ENCODE measurements at places on chromosomes 4 and X.

- no peak for DNase-seq
- peaks cover 9% of the 10 kb centered on the region for H3K4me1 ChIP-seq
- no peak overlapping the region for H3K4me3 ChIP-seq
- no peaks in the 10 kb centered on the region for H3K36me3 ChIP-seq
- H3K27ac ChIP-seq = no peak overlapping the region
- H3K27me3 ChIP-seq = no peaks in the 10 kb centered on the region
Observed at GRCh38 chr4:10694828-10695209, 10.3 kb upstream of the CLNK start.

DNA sequence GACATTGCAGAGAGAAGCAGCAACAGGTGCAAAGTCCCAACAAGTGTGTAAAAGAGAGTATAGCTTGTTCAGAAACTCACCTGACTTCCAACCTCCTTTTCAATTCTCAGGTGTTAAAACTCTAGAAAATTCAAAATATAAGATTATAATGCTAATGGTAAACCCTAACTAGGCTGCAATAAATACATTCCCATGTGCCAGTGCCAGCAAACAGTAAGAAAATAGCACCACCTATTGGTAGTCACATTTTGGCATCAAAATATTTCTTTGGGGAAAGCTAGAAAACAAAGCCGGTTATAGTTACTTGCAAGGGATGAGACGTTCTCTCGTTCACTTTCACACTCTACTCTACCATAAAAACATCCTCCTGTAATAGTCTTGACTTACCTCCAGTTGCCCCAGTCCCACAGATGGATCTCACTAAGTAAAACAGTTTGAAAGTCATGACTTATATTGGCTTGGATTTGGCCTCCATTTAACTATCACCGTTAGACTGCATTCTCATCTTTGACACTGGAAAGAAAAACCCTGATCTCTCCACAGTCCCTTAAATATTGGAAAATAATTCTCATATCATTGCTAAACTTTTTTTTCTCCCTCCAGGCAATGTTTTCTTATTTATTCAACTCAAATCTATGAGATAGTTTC lies 9.6 kb downstream of the BMP3 start:
- H3K4me3 ChIP-seq = no peak overlapping the region
- no peak overlapping the region for H3K27ac ChIP-seq
- 0 out of 2 replicates have a peak, but pooled peaks cover 3% of the 10 kb centered on the region for H3K4me1 ChIP-seq
- DNase-seq = no peak

DNA sequence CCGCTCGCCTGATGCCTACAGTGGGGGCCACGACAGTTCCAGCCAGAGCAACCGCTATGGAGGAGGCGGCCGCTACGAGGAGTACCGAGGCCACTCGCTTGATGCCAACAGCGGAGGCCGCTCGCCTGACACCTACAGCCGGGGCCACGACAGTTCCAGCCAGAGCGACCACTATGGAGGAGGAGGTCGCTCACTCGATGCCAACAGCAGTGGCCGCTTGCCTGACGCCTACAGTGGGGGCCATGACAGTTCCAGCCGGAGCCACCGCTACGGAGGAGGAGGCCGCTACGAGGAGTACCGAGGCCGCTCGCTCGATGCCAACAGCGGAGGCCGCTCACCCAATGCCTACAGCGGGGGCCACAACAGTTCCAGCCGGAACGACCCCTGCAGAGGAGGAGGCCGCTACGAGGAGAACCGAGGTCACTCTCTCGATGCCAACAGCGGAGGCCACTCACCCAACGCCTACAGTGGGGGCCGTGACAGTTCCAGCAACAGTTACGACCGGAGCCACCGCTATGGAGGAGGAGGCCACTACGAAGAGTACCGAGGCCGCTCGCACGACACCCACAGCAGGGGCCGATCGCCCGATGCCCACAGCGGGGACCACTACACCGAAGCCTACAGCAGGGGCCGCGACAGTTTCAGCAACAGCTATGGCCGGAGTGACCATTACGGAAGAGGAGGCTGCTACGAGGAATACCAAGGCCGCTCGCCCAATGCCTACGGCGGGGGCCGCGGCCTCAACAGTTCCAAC lies 2.5 kb downstream of the RBMXL3 start:
- no peaks in the 10 kb centered on the region for H3K4me1 ChIP-seq
- H3K27ac ChIP-seq = no peak overlapping the region
- no peaks in the 10 kb centered on the region for H3K27me3 ChIP-seq
- DNase-seq = no peak

DNA sequence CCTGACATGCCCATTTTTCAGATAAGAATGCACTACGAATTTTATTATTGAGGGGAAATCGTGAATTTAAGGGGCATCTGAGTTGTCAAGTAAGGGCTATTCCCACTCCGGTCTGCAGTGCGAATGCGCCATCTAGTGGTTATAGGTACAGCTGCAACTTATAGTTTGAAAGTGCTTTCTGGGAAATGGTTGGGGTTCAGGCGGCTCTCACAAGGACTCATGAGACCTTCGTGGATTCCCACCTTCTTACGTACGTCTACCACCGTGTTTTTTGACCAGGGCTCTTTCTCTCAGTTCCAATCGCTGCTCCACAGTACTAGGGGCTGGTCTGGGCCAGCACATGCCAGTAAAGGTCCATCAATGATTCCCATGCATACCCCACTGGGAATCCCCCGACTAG lies 12.3 kb downstream of the MSL3 start:
- DNase-seq = peak; percentile 68
- peak overlapping the region; percentile 5 for H3K27ac ChIP-seq
- H3K4me3 ChIP-seq = no peak overlapping the region

DNA sequence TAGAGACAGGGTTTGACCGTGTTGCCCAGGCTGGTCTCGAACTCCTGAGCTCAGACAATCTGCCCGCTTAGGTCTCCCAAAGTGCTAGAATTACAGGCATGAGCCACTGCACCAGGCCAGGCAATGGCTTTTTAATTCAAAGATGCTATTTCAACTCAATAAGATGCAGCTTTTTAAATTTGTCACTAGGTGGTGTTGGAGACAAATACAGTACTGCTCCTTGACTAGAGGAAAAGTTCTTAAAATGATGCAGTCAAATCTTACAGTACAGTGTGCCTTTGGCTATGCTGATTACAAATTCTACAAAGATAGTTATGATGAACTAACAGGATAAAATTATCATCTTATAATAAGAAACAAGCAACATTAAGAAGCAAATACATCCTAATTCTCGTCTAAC lies 441.1 kb downstream of the KCNIP4 start:
- no peak for DNase-seq
- no peaks in the 10 kb centered on the region for H3K27me3 ChIP-seq
- H3K36me3 ChIP-seq = no peaks in the 10 kb centered on the region

DNA sequence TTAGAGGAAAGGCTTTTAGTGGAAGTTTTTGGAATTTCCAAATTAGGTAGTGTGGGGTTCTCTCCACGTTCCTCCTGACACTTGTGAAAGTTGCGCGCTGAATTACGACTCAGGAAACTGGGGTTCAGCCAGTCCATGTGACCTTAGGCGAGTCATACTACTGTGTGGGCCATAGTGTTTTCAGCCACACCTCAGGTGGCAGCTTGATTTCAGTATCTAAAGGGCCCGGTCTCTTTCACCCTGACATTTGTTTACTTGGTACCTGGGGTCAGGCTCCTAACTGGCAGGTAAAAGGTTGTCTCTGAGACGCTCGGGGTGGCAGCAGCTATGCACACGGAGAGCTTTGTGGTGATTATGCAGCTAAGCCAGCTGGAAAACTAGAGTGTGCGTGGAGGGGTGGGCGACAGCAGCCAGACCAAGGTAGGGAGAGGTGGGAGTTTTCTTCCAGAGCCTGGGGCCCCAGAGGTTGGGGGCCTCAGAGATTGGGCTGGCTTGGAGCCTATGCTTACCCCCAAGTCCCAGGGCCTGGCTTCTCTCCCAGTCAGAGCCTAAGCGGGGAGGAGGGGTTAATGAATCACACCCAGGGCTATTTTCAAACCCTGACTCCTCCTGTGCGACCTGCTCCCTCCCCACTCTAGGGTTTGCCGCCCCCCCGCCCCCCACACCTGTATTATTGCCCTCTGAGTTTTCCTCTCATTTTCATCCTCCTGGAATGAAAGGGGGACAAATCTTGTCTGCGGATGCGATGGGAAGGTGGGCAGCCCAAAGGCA lies 47.2 kb downstream of the STARD8 start:
- no peak for DNase-seq
- no peaks in the 10 kb centered on the region for H3K36me3 ChIP-seq
- H3K27me3 ChIP-seq = no peaks in the 10 kb centered on the region
- no peaks in the 10 kb centered on the region for H3K4me1 ChIP-seq
- H3K4me3 ChIP-seq = no peak overlapping the region
- no peak overlapping the region for H3K27ac ChIP-seq

DNA sequence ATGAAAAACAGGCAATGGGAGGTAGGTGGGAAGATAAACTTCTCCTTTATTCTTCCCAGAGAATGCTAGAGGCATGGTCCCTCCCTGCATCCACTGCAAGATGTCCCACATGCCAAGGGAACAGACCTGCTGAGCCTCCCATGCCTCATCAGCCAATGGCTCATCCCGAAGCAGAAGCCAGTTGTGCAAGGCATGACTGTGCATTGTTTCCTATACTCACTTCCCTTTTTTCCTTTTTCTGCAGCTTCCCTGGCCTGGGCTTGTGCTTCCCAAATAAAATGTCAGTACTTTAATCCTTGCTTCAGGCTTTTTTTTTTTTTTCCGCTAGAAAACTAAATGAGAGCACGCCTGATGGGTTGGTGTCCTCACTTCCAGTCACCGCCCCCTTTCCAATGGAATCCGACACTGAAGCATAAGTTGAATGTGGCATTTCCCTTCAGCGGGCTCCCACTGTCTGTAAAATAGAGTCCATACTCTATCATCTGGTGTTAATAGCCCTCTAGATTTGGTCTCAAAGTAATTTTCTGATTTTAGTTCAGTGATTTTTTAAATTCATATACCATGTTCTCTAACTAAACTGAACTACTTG lies 239.0 kb upstream of the JADE1 start:
- no peak for DNase-seq
- no peaks in the 10 kb centered on the region for H3K36me3 ChIP-seq
- H3K4me3 ChIP-seq = no peak overlapping the region
- no peaks in the 10 kb centered on the region for H3K4me1 ChIP-seq

DNA sequence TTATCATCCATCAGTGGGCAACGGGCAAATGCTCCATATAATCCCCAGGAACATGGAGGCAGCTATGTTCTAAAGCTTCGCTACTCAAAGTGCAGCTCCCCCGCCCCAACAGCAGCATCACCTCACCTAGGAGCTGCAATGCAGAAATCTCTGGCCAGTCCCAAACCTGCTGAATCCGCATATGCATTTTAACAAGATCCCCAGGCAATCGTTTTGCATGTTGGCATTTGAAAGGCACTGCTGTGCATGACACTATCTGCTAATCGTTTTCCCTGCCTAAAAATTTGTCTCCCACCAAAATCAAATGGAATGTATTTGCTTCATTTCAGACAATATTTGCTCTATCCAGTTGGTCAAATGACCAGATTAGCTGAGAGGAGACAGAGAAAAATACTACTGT lies 15.2 kb downstream of the ADGRG2 start:
- H3K27me3 ChIP-seq = no peaks in the 10 kb centered on the region
- H3K4me1 ChIP-seq = no peaks in the 10 kb centered on the region
- H3K27ac ChIP-seq = no peak overlapping the region
- no peak for DNase-seq
- no peak overlapping the region for H3K4me3 ChIP-seq

- H3K27ac ChIP-seq = no peak overlapping the region
- H3K4me1 ChIP-seq = no peaks in the 10 kb centered on the region
- no peak for DNase-seq
- H3K27me3 ChIP-seq = no peaks in the 10 kb centered on the region
Observed at GRCh38 chrX:9642270-9642995, 123.2 kb downstream of the GPR143 start.

- no peaks in the 10 kb centered on the region for H3K27me3 ChIP-seq
- H3K36me3 ChIP-seq = no peaks in the 10 kb centered on the region
- no peak overlapping the region for H3K4me3 ChIP-seq
- no peak for DNase-seq
- no peak overlapping the region for H3K27ac ChIP-seq
- no peaks in the 10 kb centered on the region for H3K4me1 ChIP-seq
Observed at GRCh38 chr4:113772319-113772718, 10.8 kb upstream of the CAMK2D start.

GRCh38 chr4:120071192-120071795 lies 4.6 kb upstream of the MAD2L1 start:
- no peaks in the 10 kb centered on the region for H3K36me3 ChIP-seq
- H3K27ac ChIP-seq = no peak overlapping the region
- H3K4me3 ChIP-seq = no peak overlapping the region

- no peak overlapping the region for H3K27ac ChIP-seq
- H3K4me1 ChIP-seq = no peaks in the 10 kb centered on the region
- no peak overlapping the region for H3K4me3 ChIP-seq
- no peak for DNase-seq
- H3K27me3 ChIP-seq = no peaks in the 10 kb centered on the region
Observed at GRCh38 chrX:64782923-64783322, 193.3 kb downstream of the ZC4H2 start.

DNA sequence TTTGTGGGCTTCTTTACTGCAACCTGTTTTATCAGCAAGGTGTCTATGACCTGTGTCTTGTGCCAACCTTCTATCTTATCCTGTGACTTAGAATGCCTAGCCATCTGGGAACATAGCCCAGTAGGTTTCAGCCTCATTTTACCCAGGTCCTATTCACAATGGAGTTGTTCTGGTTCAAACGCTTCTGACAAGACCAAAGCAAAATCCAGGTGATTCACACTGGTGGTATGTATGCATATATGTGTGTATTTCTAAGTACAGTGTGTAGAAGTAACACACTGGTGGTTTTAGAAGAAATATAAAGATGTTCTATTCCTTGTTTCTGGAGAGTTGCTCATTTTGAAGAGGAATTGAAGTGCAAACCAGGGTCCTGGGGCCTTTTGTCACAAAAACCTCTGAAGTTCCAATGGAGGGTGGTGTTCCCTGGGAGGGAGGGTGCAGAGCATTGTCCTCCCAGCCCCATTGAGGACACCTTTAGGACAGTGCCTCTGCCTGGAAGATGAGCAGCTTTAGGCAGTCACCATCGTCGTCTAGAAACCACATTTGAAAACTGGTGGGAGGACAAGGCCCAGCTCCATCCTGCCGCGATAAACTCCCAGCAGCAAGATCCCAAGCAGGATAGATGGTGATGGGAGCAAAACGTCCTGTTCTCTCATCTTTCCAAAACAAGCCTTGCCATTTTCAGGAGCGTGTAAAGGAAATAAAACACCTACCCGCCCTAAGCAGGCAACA lies 191.4 kb downstream of the TSPAN5 start:
- H3K36me3 ChIP-seq = no peaks in the 10 kb centered on the region
- no peak for DNase-seq
- no peak overlapping the region for H3K27ac ChIP-seq
- H3K27me3 ChIP-seq = peaks cover 2% of the 10 kb centered on the region
- no peak overlapping the region for H3K4me3 ChIP-seq

DNA sequence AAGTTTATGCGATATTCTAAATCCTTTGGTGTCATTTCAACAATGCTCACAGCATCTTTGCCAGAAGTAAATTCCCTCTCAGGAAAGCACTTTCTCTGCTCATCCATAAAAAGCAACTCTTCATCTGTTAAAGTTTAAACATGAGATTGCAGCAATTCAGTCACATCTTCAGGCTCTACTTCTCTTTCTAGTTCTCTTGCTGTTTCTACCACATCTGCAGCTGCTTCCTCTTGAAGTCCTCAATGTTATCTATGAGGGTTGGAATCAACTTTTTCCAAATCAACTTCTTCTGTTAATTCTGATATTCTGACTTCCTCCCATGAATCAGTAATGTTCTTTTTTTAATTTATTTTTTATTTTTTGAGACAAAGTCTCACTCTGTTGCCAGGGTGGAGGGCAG lies 100.9 kb downstream of the LCORL start:
- no peak overlapping the region for H3K4me3 ChIP-seq
- H3K27me3 ChIP-seq = no peaks in the 10 kb centered on the region
- H3K27ac ChIP-seq = no peak overlapping the region
- peaks cover 1% of the 10 kb centered on the region for H3K36me3 ChIP-seq
- no peaks in the 10 kb centered on the region for H3K4me1 ChIP-seq
- no peak for DNase-seq

- no peaks in the 10 kb centered on the region for H3K27me3 ChIP-seq
- no peak for DNase-seq
- no peak overlapping the region for H3K4me3 ChIP-seq
- no peaks in the 10 kb centered on the region for H3K36me3 ChIP-seq
Observed at GRCh38 chrX:77003530-77003929, 443.7 kb upstream of the FGF16 start.

Data from GM12878 (cell line).